Germinal center (tissue), 1 donor: ENCODE measurements at places on chromosomes 12 and 14.

DNA sequence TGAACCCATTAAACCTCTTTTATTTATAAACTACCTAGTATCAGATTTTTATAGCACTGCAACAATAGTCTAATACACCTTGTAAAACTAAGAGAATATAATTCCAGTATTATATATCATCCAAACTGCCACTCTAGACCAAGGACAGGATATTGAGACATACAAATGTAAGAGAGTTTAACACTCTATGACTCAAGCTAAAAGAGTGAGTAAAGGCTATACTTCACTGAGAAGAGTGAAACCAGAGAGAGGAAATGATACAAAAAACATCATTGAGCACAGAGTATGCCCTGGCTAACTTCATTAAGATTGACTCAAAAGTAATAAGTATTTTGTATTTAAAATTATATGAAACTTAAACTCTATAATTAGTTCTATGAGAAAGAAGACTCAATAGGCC is 1951.9 kb upstream of the SEL1L start:
- no peak for DNase-seq

DNA sequence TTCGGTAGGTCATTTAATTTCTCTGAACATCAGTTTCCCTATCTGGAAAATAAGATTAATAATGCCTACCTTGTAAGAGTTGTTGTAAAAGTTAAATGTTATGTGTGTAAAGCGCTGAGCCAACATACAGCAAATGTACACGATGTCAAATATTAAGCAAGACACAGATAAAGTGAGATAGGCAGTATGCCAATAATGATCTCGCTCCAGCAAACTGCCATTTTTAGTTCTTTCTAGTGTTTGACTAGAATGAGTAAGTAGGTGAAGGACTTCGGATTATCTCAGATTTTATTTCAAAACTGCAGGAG is 840 bp downstream of the DHRS7 start:
- no peak for DNase-seq

- DNase-seq: no peak
Observed at GRCh38 chr14:67018720-67019119, 170.5 kb upstream of the GARIN2 start.

- no peak for DNase-seq
Observed at GRCh38 chr14:92584816-92585215, 71.2 kb downstream of the RIN3 start.

DNA sequence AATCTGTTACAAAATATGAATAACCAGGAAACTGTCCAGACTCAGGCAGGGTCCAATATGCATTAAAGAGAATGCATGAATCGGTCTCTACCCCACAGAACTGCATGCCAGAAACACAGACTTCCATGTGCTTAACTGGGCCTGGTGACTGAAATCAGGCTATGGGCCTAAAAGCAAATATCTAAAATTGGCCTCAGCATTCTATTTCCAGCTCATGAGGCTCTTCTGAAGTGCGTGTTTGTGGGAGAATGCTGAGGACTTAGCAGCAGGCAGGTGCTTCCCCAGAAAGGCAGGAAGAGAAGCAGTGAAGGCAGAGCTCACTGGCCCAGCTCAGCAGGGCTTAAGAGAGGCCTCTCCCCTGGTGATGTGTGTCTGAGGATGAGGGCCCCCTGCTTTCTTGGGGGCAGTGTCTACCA is 48.5 kb downstream of the ADGRD1 start:
- no peak for DNase-seq

GRCh38 chr14:34365309-34365915 is 96.6 kb downstream of the SPTSSA start:
- DNase-seq: no peak

DNA sequence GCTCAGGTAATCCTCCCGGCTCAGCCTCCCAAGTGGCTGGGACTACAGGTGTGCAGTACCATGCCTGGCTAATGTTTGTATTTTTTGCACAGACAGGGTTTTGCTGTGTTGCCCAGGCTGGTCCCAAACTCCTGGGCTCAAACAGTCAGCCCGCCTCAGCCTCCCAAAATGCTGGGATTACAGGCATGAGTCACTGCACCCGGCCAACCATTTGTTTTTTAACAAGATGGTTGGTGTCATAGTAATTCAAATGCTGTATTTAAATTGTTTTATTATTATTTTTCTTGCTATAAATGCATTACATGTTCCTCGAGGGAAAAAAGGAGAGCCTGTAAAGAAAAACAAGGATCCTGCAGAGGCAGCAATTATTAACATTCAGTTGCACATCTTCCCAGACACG is 83.9 kb downstream of the EP400 start:
- no peak for DNase-seq

DNA sequence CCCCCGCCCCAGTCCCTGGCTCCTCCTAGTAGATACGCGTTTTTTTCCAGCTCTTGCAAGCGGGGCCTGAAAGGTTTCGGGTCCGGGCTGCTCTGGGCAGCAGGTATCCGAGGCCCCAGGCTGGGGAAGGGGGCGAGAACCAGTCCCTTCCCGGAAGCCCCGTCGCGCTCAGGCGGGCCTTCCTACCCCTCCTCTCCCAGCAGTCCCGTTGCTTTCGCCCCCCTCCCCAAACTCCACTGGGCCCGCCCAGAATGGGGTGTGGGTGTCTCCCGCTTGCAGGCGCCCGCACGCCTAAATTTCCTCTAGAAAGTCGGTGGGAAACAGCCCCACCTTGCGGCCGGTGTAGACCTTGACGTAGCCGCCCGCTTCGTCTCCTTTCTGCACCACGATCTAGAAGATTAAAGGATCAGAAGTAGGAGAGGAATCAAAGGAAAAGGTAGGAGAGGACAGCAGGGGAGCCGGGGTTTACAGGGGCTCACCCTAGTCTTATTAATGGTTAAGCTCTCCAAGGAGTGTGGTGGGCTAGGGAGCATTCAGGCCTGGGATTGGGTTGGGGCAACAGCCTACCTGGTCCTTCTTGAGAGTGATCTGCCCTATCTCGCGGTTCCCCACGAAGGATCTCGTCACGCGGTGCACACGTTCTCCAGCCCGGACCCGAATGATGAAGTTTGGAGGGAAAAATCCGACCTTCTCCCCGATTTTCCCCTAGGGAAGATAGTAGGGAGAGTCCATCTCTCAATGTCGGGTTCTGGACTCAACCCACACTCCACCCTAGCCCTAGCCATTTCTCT is 7.3 kb downstream of the STAC3 start:
- DNase-seq: peak; percentile 83

- no peak for DNase-seq
Observed at GRCh38 chr12:47822863-47823262, 3.2 kb upstream of the HDAC7 start.

DNA sequence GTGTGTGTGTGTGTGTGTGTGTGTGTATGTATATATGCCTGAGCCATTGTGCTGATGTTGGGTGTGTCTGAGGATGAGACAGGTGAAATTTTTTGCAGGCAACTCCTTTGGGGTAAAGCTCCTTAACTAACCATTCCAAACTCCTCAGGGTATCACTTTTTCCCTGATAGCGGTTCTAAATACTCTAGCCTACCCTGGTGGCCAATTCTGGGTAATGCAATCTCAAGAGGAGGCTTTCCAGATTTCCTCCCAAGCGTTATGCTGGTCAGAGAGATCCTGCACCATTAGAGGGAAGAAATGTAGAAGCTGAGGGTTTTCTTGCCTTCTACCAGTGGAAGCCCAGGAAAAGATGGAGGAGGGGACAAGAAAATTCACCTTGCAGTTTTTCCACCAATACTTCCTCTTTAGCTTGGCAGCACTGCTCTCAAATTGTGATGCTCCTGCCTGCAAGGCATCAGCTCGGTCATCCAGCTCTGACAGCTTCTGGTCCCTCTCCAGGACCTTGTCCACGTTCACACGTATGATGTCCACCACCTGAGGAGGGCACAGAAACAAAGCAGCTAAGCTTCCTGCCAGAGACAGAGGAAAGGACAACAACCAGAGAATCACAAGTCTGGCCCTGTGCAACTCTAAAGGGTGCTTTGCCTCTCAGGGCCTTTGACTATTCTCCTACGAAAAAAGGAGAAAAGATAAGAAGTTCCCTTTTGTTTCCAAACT is 4.9 kb downstream of the VAMP1 start:
- DNase-seq: no peak

- no peak for DNase-seq
Observed at GRCh38 chr14:54207476-54208462, 189.0 kb upstream of the CDKN3 start.
